ENCODE measurements at places on chromosomes 2 and 18.

DNA sequence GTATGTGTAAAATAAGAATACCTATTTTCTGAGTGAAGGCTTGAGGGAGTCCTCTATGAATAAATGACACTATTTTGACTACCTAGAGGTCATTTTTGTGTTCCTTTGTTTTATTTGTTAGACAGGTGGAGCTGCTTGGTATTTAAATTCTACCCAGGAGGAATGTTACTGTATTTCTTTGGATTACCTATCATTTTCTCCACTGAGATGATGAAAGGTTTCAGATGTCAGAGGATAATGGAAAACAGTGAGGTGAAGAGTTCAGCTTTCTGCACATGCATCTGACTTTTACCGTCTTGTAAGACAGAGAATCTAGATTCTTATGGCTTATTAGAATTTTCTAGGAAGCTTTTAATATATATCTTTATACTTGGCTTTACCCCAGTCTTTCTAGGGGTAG, 689.8 kb upstream of the NXPH2 start:
- DNase-seq: no peak

GRCh38 chr2:191255271-191255670, 10.1 kb downstream of the MYO1B start:
- DNase-seq: no peak

DNA sequence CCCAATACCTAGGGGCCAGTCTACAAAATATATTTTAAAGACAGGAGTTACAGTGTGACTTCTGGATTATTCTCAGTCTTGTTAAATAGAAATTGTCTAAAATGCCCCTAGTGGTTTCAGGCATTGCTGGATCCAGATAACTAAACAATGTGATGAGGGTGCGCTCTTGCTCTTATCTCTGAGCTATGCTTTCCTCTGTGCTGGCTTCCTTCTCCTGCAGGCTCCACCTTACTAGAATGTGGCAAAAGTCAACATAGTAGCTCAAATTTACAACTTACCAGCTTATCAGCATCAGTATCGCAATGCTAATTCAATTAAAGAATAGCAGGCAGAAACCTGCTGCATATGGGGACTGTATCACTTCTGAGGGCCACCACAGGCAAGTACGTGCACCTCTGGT, 61.3 kb upstream of the RNU4ATAC start:
- DNase-seq: no peak

GRCh38 chr2:233862261-233862768, 5.9 kb downstream of the MSL3B start:
- DNase-seq: no peak

- no peak for DNase-seq
These were observed 25.8 kb downstream of the ITGB6 start for GRCh38 chr2:160174322-160174721.

GRCh38 chr2:188495969-188496431, 204.3 kb downstream of the GULP1 start:
- DNase-seq: no peak

DNA sequence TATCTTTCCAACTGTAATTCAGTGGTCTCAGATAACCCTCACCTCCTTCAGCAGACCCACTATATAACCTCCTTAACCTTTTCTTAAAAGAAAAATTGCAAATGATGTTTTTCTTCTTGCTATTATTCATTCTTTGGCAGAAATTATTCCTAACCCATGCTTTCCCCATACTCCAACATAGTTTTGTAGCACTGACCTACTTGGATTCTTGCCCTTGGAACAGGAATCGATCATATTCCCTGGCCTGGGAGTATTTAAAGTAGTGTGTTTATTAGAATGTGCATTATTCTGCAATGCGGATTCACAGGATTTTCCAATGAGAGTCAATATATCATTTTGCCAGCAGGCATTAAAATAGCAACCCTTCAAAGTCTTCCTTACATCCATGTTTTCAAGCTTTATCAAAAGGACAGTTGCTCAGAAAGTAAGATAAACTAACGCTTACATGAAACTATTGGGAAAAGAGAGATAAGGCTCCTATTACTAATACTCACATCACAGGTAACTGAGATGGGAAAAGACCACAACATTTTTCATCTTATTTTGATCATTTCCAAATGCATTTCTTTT, 37.4 kb downstream of the CHN1 start:
- no peak for DNase-seq

DNA sequence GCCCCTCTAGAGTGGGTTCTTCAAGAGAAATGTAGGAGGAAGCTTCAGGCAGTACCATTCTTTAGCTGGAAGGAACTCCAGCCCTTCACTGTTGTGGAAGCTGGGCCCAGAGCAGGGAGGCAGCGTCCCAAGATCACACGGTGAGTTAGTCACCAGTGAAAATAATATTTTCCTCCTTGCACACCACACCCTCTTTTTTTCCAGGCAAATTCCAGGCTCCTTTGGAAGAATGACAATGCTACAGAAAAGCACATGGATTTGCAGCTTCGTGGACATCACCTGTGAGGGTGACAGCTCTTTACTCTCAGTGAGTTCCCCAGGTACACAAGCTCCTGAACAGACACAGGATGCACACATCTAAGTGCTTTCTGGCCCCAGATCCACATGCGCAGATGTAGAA, 157.1 kb downstream of the COL6A3 start:
- no peak for DNase-seq

GRCh38 chr18:13511961-13512577, 214.3 kb downstream of the FAM210A start:
- no peak for DNase-seq

GRCh38 chr18:44592639-44593038, 88.0 kb upstream of the SETBP1 start:
- DNase-seq: no peak

GRCh38 chr2:120265006-120265405, 12.4 kb downstream of the RALB start:
- no peak for DNase-seq

DNA sequence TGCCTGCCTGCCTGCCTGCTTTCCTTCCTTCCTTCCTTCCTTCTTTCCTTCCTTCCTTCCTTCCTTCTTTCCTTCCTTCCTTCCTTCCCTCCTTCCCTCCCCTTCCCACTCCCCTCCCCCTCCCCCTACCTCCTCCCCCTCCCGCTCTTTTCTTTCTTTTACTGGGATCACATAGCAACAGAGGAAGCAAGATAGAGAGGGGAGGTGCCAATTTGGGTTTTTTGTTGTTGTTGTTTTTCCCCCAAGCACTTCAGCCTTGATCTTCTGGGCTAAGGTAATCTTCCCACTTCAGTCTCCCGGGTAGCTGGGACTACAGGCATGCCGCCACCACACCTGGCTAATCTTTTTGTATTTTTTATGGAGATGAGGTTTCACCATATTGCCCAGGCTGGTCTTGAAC, 20.0 kb downstream of the PPM1B start:
- DNase-seq: no peak

DNA sequence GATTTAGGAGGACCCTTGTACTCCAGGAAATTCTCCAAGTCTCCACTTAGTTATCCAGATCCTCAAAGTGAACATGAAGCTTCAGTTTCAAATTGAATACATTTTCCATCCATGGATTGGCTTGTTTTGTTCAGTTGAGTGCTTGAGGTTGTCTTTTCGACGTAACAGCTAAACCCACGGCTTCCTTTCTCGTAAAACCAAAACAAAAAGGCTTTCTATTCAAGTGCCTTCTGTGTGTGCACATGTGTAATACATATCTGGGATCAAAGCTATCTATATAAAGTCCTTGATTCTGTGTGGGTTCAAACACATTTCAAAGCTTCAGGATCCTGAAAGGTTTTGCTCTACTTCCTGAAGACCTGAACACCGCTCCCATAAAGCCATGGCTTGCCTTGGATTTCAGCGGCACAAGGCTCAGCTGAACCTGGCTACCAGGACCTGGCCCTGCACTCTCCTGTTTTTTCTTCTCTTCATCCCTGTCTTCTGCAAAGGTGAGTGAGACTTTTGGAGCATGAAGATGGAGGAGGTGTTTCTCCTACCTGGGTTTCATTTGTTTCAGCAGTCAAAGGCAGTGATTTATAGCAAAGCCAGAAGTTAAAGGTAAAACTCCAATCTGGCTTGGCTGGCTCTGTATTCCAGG, at the start of gene CTLA4:
Gene CTLA4 (plus strand): TSS at position 211 of the 640 bp plus-strand sequence. CDS start 172 bp downstream, at position 383.
- no peak for DNase-seq

DNA sequence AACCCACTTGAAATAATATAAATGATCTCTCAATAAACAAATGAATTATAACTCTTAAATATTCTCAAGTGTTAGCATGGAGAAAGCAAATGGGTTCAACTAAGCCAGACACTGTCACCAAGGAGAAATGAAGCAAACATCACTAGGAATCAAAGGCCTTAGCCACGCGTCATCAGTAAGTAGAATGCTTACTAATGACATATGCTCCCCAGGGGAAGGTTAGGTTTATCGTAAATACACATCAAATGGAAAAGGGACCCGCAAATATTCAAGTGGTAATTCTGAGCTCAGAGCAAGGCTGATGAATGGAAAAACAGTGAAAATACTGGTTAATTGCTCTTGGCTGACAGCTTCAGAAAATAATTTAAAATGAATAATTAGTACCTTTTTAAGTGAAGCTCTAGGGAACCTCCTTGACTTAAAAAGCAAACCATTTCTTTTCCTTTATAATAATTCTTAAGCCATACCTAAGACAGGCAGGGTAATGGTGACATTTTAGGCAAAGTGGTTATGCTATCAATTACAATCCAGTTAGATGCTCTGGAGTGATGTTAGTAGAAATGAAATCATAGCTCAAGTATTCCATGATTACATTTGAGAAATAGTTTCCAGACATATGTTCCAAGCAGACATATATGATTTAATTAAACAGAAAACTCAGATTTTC, 101.5 kb downstream of the ALPK2 start:
- no peak for DNase-seq

GRCh38 chr2:72137498-72138010, 10.1 kb downstream of the CYP26B1 start:
- peak; percentile 91 for DNase-seq

DNA sequence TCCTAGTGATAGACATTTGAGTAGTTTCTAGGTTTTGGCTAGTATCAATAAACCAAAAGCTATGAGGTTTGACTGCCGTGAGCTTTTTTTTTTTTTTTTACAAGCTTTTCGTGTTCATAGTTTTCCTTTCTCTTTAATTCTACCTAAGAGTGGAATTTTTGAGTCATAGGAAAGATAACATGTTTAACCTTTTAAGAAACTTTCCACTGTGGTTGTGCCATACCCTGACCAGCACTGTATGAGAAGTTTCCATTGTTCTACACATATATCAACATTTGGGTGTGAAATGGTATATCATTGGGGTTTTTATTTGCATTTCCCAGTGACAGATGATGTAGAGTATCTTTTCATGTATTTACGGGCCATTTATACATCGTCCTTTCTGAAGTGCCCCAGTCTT, 31.7 kb downstream of the UBE2F start:
- no peak for DNase-seq

GRCh38 chr2:214232271-214232670, 178.6 kb upstream of the VWC2L start:
- no peak for DNase-seq

DNA sequence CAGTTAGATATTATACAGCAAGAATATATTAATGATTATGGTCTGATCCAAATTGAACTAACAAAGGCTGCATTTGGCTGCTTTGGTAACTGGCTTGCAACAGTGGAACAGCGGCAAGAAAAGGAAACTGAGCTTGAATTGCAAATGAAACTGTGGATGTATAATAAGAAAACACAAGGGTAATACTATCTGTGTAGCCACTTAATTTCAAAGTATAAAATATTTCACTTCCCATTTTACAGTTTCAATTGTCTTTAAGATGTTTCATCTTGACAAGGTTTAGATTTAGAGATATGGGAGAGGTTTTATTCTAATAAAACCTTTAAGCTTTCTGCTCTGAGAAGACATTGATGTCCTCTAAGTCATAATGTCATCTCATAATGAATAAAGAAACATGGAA, 23.8 kb downstream of the WDR75 start:
- no peak for DNase-seq

GRCh38 chr2:37645362-37645761, 26.1 kb downstream of the CDC42EP3 start:
- DNase-seq: no peak

DNA sequence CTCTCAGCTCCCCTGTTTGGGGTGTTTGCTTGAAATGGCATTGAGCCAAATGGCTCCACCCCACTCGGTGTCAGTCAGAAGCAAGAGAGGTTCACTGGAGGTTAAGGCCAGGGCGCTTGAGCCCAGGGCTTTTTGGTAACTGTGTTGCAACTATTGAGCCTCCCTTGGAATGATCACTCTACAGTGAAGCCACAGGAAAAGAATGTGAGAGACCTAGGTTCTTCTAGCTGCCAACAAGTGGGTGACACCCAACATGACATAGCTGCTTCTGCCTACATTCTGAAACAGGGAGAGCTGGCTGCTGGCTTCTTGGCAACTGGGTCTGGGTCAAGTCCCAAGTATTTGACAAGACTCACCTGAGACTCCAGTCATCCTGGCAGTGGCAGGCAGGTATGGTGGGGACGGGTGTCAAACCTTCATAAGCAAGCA, 7.1 kb upstream of the GRHL1 start:
- DNase-seq: no peak

GRCh38 chr2:112542984-112543661, 858 bp downstream of the POLR1B start:
- DNase-seq: no peak

Data from lower leg skin (tissue), 4 donors.